ENCODE measurements at places on chromosomes 3 and 15.

- no peak for DNase-seq
Observed at GRCh38 chr3:108114423-108115065, 23.7 kb upstream of the CD47 start.

DNA sequence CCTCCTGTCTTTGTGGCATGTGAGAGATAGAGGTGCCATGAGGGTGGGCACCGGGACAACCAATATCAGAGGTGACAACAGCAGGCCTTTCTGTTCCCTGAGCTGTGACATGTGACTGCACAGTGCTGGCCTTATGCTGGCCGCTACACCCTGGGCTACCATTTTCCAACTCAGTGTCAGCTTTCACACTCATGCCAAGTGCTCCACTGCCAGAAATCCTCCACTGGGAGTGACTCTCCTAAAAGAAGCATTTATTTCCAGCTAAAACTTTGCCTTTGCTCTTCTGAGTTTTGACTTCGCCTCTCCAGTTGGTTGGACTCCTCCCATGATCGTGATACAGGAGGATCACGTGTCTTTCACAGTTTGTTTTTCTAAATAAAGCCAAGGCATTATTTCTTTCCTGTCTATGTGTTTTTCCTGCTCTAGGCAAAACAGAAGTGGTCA, 31.4 kb downstream of the CA12 start:
- no peak for DNase-seq

DNA sequence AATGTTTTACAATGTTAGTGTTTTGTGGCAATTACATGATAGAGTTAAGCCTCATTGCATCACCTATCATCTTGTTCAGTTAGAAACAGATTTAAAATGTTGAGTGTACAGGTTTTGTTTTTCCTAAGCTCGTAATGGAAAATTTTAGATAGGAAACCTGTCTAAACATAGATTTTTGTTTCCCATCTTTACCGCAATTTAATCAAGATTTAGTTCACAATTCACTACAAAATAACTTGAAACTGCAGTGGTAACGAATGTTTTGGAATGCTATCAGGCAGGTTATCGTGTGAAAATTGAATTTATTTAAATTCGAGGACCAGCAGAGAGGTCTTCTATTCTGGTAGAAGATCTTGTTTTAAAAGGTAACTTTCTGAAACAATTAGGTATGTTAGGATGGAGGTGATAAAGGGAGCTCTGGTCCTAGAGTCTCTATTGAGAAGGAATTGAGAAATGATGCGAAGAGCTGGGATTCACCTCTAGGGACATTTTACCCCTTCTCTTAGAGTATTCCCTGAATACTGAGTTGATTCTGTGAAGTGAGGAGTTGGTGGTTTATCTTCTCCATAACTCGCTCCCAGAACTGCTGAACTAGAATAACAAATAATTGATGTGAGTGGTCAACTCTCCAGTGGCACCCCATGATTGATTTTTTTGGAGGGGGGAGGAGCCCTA, 1.4 kb downstream of the DOCK3 start:
- no peak for DNase-seq

- DNase-seq, result no peak
Observed at GRCh38 chr3:45017821-45018220, 8.3 kb upstream of the CLEC3B start.

DNA sequence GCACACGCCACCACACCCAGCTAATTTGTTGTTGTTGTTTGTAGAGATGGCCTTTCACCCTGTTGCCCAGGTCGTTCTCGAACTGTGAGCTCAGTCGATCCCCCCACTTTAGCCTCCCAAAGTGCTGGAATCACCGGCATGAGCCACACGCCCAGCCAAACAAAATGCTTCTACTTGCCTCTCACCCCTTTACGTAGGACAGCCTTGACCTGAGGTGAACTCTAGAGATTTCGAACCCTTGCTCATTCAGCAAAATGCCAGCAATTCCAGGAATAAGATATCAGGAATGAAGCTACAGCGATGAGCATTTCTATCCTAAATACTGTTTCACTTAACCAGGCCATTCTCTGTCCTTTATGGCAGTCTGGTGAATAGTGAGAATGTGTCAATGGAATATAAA, 135.0 kb downstream of the LRRK1 start:
- no peak for DNase-seq

DNA sequence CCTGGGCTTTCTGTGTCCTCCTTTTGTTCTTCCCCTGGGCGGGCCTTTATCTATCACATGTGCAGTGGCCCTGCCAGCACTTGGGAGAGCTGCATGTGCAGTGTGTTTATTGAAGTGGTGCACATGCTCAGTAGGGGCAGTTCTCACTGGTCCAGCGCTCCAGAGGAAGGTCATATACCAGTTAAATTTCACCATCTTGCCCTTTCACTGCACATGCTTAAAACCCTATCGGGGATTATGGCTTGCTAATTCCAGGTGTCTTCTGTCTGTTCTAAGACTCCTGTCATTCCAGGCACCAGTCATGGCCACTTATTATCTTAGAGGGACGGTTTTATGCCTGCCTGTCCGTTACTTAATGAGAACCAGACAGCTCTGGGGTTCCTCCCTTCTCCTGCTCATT, 52.2 kb downstream of the ROPN1B start:
- DNase-seq, result no peak

- no peak for DNase-seq
Observed at GRCh38 chr3:2861920-2862319, 248.3 kb downstream of the IL5RA start.

Data from NCI-H460 (cell line).